ENCODE measurements at places on chromosomes 16 and 17. TPM values are rescaled to one million over a fixed set of nuclear protein-coding genes. Genes with fewer than 3 reads are reported as not detected.

DNA sequence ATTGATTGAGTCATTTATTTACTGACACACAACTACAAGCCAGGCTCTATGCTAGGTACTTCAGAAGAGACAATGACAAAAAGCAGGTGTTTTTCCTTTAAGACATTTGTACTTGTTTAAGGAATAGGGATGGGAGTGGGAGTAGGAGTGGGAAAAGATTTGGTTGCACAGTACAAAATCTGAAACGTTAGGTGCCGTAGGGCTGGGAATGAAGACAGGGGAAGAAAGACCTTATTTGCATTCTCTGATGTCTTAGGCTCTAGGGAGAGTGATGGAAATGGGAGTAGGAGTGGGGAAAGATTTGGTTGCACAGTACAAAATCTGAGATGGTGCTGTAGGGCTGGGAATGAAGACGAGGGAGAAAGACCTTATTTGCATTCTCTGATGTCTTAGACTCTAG, 28.7 kb upstream of the OR4D1 start:
- no peak for DNase-seq

GRCh38 chr17:29451121-29451742, 61.1 kb downstream of the TAOK1 start:
- DNase-seq, result no peak

GRCh38 chr16:85384833-85385462, 228.2 kb upstream of the GSE1 start:
- DNase-seq, result no peak

- DNase-seq, result no peak
These were observed 23.8 kb downstream of the TMEM92 start for GRCh38 chr17:50298018-50298417.

DNA sequence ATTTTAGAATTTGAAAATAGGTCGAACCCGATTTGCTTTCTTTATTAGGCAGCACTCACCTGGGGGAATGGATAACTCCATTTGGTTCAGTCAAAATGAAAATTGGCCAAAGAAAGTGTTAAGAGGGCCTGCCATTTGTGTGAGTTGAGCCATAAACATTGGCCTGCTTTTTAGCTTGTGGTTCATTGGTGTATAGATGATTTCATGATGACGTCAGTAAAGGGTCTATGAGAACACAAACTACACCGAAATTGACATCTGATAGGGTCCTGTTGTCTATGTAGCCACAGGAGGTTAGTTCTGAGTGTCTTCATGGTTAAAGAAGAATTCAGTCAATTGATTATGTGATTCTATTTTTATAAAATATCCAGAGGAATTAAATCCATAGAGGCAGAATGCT, 1001.5 kb upstream of the EEF2KMT start:
- no peak for DNase-seq

DNA sequence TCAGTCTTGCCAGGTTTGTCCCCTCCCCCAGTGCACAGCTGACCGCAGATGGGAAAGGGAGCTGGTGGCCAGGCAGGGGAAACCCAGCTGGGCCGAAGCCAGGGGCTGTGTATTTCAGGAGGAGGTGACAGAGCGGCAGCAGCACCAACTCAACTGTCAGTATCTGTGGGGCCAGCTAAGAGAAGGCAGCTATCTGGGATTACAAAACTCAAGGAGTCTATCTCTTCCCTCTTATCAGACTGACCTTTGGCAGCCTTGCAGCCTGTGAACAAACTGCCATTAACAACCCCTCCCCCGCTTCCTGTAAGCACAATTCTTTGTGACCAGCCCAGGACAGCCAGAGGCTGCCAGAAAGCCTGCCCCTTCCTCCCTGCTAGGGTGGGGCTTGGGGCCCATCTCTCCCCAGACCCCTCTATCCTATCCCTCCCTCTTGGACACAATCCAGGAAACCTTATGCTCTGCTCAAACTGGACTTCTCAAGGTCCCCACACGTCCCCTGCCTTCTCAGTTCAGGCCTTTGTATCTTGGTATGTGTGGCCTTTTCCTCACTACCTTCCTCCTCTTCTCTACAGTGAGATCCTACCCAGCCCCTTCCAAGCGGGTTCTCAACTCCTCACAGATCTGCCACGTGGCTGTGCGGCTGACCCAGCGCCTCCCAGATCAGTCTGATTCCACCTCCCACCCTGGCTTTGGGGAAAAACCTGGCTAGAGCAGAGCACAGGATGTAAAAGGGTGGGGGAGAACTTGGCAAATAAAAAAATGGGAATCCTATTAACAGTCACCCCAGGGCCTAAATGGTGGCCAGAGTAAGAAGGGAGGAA, 10.5 kb downstream of the ST3GAL2 start:
- DNase-seq, result no peak

DNA sequence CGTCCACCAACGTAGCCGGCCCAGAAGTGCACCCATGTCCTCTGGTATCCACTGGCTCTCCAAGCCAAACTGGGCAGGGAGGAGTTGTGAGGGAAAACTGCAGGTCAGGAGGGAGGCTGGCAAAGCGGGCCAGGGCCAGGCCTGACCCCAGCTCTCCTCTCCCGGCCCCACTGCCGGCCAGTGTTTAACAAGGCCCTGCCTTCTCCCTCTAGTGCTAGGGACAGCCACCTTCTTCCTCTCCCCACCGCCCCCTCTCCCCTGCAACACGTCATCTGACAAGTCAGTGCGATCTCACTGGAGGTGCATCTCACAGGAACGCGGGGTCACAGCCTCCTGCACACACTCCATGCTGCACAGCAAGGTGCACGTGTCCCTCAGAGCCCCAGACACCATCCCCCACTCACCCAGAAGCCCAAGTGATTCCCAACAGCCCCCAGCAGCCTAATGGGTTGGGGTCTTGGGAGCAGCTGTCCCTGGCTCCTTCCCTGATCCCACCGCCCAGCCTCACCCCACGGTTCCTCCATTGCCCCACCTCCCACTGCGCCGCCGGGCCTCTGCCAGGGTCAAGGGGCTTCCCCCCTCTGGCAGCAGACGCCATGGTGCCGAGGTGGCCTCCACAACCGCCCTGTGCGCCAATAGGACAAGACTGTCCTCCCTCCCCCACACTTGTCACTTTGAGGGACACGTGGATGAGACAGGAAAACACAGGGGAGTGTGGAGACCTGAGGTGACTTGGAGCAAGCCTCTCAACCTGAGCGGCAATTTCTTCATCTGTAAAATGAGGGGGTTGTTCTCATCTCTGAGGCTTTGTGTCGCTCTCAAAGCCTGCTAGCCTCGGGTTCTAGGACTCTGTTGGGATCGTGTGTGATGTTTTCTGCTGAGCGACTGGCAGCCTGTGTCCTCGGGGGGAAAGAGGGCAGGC, 1.1 kb upstream of the ACE start:
- DNase-seq, result no peak

DNA sequence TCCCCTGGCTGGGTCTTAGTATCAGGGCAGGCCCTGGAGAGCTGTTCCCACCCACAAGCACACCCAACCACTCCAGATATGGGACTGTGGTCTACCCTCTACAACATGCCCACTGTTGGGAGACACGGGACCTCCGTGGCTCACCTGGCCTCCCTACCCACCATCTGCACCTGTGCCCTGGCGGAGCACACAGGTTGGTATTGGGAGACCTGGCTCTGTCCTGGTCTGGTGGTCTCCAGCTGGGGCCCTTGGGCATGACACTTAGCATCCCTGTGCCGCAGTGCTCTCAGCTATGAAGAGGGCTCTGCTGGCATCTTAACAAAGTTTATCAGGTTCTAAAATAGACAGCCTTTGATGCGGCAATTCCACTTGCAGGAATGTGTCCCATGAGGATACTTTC, 5.8 kb downstream of the C16orf95 start:
- no peak for DNase-seq

GRCh38 chr17:74544991-74545842, 698 bp downstream of the CD300C start:
- no peak for DNase-seq

GRCh38 chr17:18143044-18143936, 34.7 kb downstream of the MYO15A start:
- DNase-seq, result no peak

DNA sequence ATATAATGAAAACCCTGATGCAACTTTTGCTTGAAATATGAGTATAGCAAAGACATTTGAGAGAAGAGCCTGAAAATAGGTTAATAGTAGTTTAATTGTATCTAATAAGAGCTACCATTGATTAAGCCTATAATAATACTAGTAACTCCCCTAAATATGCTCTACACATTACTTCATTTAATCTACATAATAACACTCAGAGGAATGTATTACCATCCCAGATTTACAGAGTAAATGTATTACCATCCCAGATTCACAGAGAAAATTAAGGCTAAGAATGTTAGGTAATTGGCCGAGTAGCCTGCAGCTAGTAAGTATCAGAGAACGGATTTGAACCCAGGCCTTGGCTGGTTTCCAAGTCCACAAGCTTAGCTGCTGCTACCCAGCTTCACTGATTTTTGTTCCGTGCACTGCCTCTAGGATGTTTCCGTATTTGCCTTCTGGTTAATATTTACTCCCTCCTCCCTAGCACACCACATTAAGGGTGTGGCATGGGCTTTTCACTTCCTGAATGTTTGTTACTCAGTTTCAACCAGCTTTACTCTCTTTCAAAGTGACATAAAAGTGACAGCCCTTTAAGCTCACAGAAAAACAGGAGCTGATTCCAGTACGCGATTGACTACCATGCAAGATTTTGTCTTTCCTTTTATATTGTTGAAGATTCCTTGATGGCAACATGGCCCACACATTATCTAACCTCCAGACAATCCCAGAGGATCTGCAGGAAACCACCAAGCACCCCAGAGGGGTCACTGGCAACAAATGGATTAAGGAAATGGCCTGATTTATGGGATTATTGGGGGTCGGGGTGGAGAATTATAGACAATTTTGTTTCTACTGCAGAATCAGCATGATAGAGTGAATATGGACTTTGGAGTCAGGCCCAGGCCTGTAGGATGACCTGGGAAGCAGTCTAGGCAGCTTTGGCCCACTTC, 26.7 kb upstream of the TOX3 start:
- DNase-seq, result no peak

GRCh38 chr16:19513377-19514053, 8.4 kb downstream of the GDE1 start:
- DNase-seq, result no peak

- no peak for DNase-seq
These were observed 755 bp downstream of the RPL3L start for GRCh38 chr16:1953734-1954133.

DNA sequence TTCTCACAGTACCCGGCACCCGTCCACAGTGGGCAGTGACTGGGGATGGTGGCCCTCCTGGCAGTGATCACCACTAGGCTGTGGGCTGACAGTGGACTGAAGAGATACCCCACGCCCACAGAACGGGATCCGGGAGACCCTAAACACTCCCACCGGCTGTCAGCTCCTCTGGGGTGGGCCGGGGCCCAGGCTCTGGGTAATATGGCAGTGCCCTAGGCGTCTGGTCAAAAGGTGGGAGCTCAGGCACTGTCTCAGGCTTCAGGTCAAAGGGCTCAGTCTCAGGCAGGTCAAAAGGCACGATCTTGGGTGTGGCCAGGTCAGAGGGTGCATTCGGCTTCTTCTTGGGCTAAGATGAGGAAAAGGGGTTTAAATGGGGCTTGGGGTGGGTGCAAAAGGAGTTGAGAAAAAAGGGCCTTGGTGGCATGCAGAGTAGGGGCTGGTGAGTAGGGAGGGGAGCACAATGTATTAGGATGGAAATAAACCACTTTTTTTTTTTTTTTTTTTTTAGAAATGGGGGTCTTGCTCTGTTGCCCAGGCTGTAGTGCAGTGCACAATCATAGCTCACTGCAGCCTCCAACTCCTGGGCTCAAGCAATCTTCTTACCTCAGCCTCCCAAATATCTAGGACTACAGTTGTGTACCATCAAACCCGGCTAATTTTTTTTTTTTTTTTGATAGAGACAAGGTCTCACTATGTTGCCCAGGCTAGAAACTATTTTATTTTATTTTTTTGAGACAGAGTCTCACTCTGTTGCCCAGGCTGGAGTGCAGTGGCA, 11.0 kb downstream of the CAVIN1 start:
- no peak for DNase-seq

DNA sequence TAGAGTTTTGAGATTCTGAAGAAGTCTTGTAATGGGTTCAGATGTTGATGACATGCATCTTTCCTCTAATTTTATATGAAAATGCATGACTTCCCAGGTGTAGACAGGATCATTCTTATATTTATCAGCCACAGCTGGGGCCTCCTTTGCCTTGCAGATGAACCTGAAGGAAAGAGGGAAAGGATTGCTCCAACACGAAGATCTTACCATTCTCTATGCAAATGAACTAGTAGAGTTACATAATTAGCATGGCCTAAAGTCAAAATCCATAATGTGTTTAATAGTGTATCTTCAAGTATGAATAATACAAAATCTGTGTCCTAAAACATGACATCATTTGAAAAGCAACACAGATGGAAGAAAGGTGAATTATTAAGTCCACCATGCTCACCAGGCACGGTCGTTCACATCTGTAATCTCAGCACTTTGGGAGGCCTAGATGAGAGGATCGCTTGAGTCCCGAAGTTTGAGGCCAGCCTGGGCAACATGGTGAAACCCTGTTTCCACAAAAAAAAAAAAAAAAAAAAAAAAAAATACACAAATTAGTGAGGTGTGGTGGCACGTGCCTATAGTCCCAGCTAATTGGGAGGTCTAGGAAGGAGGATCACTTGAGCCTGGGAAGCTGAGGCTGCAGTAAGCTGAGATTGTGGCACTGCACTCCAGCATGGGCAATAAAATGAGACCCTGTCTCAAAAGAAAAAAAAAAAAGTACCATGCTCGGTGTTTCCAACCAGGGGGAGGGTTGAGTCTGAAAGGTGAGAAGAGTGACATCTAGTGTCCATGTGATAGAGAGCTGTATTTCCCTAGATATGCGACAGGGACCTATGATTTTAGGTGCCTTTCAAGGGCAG, 6.3 kb downstream of the VWA3A start:
- DNase-seq, result no peak

- no peak for DNase-seq
These were observed 591 bp downstream of the PSMD7 start for GRCh38 chr16:74297145-74297665.

- no peak for DNase-seq
These were observed 6.3 kb downstream of the ALDH3A2 start for GRCh38 chr17:19654896-19655295.

GRCh38 chr17:37505333-37505732, 15.6 kb downstream of the DUSP14 start:
- DNase-seq, result no peak

Gene MAFG
- 27.9 TPM for total RNA-seq

Gene RNF43
- total RNA-seq, result 1.5 TPM

Gene ZNF276
- total RNA-seq, result 43.8 TPM

Gene RTN4RL1
- not detected for total RNA-seq

Gene MPV17L
- total RNA-seq, result 0.55 TPM

Gene GRIN2C
- total RNA-seq, result not detected

Gene TMEM114
- not detected for total RNA-seq

Gene GRB7
- total RNA-seq, result 0.44 TPM

Gene KRT25
- total RNA-seq, result not detected

Gene LPCAT2
- 0.42 TPM for total RNA-seq

Gene PPP1R27
- total RNA-seq, result not detected

Gene SARM1
- total RNA-seq, result 15.0 TPM
